A549 (cell line): ENCODE measurements at places on chromosomes 2 and 18.

DNA sequence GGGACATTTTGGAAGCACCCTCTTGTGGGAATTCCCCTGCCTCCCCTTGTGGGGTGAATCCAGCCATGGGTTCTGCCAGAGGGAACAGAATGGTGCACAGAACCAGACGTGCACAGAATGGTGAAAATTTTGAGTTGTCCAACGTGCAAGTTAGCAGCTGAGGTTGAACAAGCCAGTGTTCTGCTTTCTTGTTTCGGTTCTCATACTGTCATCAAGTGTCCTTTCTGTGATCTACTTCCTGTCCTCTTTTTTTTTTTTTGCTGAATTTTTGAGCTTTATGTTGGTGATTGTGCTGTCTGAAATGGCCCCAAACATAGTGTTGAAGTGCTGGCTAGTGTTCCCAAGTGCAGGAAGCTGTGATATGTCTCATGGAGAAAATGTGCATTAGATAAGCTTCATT, 21.5 kb upstream of the REEP1 start:
- no peak for DNase-seq

DNA sequence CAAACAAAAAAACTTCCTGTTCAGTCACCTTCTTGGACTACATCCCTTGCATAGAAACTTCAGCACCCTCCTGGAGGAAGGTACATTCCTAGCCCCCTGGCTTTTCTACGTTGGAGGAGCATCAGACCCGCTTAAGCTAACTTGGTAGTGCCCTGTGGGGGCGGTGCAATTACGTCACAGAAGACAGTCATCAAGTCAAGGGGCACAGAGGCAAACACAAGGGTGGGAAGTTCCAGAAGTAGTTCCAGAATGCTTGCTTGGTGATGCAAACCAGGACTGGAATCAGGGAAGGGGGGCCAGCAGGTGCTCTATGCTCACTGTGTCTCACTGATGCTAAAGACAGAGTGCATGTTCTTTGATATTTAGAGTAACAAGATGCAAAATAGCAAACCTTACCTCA, 15.2 kb upstream of the AGFG1 start:
- DNase-seq, result peak; percentile 77

DNA sequence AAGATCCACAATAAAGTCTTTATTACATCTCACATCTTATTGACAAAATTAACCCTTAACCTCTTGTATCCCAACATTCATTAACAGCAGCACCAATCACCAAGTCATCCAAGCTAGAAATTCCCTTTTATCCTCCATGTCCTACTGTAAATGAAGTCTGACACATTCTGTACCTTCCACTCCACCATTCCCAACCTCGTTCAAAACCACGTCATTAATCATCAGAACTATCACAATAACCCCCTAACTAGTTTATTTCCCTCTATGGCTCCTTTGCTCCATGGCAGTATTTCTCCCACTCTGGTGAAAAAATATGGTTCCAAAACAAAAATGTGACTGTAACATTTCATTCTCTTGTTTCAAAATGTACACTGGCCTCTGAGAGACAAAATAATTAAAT, 1626.2 kb downstream of the LRP1B start:
- no peak for DNase-seq

DNA sequence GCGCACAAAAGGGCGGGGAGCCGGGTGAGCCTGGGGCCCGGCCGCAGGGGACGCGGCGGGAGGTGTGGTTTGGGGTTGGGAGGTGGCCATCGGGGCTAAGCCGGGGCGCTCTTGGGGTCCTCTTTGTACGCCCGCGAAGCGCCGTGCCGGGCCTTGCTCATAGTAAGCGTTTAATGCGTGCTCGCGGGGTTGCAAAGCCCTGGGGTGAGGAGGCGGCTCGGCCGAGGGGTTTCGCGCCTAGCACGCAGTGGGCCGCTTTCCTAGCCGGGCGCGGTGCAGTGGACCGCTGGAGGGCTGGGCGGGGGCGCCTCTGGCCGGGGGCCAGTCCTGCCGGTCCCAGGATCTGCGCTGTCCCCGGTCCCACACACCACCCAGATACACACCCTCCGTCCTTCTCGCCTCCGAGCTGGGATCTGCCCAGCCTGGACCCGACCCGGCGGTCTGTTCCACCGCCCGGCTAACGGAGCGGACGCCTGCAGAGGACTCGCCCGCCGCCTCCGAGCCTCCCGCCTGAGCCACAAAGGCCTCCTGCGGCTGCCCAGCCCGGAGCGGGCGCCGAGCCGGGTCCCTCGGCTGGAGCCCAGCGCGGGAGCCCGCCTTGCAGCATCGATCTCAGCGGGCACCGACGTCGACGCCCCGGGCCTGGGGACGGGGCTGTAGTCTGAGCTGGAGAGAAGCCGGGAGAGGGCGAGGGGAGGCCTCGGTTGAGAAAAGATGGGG, 564 bp downstream of the DPYSL5 start:
- no peak for DNase-seq

- no peak for DNase-seq
Measured at GRCh38 chr18:1104181-1104881, 199.7 kb downstream of the ADCYAP1 start.

DNA sequence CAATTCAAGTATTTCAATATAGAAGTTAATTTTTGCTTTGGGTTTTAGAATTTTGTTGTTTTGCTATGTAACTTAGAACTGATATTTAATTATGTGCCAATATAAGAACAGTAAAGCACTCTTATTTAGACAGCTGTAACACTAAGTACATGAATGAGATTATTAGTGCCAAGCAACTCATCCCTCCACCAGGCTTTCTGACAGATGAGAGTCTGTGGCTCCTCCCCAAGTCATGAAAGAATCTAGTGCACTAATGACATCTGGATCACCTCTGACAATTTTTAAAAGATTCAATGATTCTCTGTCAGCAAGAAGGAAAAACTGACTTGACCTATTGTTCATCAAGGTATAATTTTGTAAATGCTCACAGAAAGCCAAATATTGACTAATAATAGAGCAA, 67.8 kb downstream of the TMEFF2 start:
- DNase-seq, result no peak

GRCh38 chr2:221810245-221810644, 238.1 kb upstream of the EPHA4 start:
- DNase-seq, result no peak

DNA sequence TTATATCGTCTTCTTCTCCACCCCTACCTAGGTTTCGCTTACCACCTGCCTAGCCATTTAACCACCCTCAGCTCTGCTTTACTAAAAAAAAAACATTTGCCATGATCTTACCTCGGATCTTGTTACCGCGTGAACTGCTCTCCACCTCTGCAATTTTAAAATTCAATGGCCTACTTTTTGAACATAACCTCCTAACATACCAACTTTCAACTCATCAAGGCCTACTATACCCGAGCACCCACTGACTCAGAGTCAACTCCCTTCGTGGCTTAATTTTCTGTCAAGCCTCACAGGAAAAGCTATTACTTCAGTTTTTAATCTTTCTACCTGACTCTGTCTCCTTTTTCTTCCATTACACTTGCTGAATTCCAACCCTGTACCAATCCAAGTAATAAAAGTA, 55.7 kb downstream of the ATAD2B start:
- DNase-seq, result no peak

DNA sequence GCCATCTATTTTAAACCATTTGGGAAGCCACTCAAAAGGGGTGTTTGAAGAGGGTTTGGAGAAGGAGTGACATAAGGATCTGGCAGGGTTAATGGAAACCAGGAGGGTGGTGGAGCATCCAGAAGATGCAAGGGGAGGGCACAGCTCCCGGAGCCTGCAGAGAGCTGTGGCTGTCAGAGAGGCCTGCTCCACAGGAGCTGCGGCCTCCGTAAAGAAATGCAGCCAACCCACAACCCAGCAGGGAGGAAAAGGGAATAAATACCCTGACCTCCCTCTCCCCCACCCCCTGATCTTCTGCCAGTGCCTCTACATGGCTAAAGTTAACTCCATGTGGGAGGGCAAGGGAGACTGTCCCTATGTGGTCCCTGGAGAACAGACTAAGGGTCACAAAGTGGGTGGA, 567.1 kb upstream of the POU3F3 start:
- DNase-seq, result no peak

DNA sequence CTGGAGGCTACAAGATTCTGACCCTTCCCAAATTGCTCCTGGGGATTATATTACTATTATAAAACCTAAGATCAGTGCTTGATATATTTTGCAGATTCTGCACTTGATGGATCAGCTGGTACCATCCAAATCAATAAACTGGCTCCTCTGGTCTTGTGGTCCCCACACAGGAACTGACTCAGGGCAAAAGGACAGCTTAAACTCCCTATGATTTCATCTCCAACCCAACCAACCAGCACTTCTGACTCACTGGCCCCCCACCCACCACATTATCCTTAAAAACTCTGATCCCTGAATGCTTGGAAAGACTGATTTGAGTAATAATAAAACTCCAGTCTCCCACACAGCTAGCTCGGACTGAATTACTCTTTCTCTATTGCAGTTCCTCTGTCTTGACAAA, 82.1 kb downstream of the TMEM163 start:
- DNase-seq, result no peak

GRCh38 chr2:143632751-143633374, 503.6 kb downstream of the ARHGAP15 start:
- no peak for DNase-seq

DNA sequence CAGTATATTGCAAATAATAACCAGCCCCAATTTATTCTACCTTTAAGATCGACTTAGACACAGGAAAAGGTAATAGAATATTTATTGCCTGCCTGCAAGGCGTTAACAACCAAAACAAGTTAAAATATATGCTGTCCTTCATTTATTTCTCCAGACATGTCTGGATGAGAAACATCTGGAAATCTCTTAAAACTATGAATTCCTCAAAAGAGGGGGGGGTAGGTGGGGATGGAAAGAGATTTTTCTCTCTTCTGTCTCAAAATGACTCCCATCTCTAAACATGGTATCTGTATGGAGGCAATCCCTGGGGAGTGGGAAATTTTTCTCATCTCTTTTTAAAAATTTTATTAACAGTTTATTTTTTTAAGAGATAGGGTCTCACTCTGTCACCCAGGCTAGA, 113.0 kb downstream of the CDH2 start:
- DNase-seq, result no peak

DNA sequence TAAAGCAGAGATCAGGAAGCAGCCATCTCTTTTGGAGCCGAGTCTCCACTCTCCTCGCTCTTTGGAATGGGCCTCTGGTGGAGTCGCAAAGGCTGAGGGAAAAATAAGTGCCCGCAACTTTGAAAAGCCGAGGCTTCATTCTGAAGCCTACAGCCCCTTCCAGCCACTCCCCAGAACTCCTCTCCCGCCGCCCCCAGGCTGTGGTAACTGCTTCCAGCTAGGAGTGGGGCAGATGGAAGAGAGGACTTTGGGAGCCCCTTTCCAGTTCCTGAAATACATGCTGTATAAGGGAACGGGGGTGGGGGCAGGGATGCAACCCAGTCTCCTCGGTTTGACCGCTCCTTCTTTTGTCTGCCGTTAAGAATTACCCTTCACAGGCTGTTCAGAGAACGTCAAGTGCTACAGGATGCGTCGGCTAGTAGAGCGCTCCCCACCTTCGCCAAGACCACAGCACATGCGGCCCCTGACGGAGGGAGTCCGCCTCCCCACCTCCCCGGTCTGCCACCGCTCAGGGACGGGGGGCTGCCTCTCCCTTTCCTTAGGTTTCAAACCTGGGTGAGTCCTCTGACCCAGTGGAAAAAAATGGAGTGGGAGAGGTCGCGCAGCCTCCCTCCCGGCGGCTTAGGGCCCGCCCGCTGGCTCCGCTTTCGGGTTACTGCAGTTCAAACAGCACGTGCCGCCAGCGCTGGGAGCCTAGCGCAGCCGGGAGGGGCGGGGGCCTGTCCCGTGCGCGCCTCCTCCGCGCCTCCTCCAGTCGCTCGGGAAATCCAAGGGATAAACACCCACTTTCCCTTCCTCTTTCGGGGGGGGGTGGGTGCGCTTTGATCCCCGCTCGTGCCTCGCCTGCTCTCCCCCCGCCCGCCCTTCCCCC, 4.9 kb downstream of the CYP26B1 start:
- DNase-seq, result no peak

- DNase-seq, result no peak
Measured at GRCh38 chr2:16680304-16680703, 14.7 kb upstream of the CYRIA start.

DNA sequence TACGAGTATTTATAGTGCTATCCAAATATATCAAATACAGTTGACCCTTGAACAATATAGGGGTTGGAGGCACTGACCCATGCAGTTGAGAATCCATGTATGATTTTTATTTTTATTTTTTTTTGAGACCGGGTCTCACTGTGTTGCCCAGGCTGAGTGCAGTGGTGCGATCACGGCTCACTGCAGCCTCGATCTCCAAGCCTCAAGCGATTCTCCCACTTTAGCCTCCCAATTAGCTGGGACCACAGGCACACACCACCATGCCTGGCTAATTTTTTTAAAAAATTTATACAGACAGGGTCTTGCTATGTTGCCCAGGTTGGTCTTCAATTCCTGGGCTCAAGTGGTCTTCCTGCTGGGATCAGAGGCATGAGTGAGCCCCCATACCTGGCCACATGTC, 70.6 kb downstream of the GORASP2 start:
- DNase-seq, result no peak

DNA sequence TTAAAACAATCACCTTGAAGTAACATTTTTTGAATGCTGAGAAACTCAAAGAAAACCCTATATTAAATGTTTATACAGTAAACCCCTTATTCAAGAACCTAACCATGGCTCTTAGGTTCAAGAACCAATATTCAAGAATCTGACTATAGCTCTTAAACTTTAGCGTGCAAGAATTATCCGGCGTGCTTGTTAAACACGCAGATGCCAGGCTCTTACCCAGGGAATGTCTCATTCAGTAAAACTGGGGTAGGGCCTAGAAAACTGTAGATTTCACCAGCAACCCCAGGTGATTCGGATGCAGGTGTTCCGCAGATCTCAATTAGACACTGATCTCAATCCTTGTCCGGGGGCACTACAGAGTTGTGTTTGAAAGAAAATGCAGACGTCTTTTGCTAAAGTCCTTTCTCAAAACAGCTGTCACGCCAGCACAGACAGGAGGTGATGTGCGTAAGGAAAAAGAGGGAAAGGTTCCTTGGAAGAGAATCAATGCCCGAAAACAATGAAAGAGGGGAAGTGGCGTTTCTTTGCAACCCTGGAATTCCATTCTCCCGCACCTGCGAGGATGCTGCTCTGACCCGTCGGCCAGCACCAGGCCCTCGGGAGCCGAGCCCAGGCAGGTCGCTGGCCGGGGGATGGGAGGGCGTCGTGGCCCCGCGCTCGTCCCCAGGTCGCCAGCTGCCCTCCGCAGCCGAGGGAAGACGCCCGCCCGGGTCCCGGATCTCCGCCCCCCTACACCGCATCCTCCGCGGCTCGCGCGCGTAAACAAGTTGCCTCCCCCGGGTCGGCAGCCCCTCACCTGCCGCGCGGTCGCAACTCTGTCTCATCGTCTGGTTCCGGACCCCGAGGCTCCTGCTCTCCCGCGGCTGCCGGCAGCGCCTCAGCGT, 851 bp downstream of the EIF2AK3 start:
- DNase-seq, result peak; percentile 9
